ENCODE measurements at places on chromosomes 11 and 22.

- no peak for DNase-seq
These were observed 42.0 kb downstream of the SGSM3 start for GRCh38 chr22:40412441-40412840.

DNA sequence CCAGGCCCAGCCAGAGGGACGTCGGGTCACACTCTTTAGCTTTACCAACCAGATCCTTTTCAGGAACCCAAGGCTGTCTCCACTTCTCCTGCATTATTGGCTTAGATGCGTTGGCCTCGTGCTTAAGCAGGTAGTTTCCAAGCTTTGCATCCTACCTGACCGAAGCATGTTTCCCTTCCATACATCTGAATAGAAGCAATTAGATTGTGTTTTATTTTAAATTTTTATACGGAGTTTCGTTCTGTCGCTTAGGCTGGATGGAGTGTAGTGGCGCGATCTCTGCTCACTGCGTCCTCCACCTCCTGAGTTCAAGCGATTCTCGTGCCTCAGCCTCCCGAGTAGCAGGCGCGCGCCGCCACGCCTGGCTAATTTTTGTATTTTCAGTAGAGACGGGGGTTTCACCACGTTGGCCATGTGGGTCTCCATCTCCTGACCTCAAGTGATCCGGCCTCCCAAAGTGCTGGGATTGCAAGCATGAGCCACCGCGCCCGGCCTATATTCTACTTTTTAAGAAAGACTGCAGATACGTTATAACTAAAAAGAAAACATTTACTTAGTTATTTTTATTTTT lies 677 bp downstream of the DYNC2H1 start:
- DNase-seq: peak; percentile 31

- DNase-seq: no peak
These were observed 58.7 kb downstream of the DENND5A start for GRCh38 chr11:9206496-9206895.

- no peak for DNase-seq
These were observed 367.4 kb upstream of the FAT3 start for GRCh38 chr11:91857179-91857578.

GRCh38 chr11:28773606-28774005 lies 665.4 kb downstream of the METTL15 start:
- no peak for DNase-seq

DNA sequence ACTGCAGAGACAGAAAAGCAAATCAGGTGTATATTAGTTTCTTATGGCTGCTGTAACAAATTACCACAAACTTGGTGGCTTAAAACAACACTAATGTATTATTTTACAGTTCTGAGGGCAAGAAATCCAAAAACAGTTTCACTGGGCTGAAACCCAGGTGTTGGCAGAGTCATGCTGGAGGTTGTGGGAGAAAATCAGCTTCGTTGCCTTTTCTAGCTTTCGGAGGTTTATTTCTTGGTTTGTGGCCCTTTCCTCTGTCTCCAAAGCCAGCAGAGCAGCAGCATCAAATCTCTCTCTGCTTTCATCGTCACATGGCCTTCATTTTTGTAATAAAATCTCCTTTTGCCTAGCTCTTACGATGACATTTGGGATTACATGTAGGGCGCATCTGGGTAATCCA lies 33.0 kb upstream of the OR6M1 start:
- no peak for DNase-seq

- DNase-seq: no peak
These were observed 84.5 kb upstream of the CHRM4 start for GRCh38 chr11:46475926-46476545.

GRCh38 chr11:112534208-112534607 lies 273.5 kb upstream of the PLET1 start:
- DNase-seq: no peak

DNA sequence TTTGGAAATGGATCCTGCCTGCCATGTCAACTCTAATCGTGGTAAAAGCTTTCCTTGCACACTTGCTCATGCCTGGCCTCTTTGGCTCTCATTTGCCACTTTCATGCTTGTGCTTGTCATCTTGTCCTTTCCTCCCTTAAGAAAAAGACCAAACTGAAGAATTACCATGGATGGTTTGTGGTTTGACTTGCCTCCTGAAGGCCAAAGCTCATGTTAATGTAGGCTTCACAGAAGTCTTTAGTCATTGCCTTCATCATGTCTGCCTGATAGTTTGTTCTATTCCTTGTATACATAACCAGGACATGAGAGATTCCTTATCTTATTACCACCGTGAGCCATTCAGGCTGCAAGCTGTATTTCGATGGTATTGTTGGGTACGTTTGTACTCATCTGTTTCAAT lies 17.3 kb downstream of the TEAD1 start:
- no peak for DNase-seq

GRCh38 chr11:24623121-24623520 lies 126.3 kb downstream of the LUZP2 start:
- no peak for DNase-seq

All from tibial artery (tissue), 4 donors.